ENCODE measurements at places on chromosomes 4 and X.

- peak; percentile 25 for DNase-seq
Observed at GRCh38 chrX:115462406-115462805, 98.6 kb upstream of the PLS3 start.

DNA sequence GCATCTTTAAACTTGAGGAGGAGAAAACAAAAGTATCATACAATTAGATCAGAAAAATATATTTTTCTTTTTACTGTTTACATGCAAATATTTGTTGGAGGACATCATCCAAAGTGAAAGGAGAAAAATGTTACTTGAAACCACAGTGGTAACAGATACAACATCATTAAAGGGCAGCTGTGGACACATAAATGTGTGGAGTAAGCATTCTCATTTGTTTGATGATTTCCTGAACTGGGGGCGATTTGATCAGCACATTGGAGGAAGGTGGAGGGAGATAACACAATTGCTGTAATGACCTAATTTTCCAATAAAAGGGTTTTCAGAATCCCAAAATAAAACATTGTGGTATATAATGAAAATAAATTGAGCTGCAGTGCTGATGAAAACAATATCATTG is 314.5 kb upstream of the HS3ST1 start:
- DNase-seq = no peak

DNA sequence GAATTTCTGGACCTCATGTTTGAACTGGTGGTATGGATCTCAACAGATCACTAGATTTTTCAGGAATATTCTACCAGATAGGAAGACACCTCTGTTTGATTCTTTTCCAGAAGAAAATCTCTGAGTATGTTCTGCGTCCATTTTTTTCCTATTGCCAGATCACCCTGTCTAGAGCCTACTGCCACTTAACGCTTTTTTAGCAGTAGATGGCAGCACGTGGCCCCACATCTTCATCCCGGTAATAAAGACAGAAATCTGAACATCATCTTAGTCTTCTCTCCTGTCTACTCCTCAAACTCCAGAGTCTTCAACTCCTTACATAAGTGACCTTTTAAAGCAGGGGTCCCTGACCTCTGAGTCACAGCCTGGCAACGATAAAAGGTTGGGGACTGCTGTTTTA is 184.7 kb downstream of the TMA16 start:
- DNase-seq = peak; percentile 32

DNA sequence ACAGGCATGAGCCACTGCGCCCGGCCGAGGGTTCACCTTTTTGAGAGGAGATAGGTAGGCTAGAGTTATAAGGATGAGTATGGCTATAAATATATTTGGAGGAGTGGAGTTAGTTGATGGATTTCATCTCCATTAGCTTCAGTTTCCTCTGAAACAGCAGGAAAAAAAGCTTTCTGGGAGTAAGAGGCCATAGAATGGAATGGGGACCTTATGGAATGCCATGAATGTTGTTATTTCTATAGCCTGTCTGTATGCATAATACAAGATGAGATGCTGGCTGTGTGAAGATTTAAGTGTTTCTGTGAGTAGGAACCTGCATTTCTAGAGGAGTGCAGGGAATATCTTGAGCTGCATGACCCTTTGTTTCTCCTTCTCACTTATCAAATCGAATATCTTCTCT is 114.9 kb upstream of the ARX start:
- DNase-seq = no peak

DNA sequence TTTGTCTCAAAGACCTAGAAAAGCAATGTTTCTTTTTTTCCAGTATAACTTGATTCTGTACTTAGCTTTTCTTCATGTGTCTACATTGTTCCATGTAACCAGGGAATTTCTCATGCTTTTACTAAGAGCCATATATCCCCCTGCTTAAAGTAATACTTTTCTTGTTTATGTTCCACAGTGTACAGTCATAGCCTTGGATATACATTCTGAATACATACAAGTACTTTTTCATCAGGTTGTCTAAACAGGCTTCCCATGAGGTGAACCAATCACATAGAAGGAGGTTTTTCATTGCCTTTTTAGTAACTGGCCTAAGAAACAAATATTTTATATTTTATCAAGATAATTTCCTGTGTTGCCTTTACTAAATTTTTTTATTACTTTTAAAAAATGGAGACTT is 52.8 kb downstream of the SLC2A9 start:
- no peak for DNase-seq

DNA sequence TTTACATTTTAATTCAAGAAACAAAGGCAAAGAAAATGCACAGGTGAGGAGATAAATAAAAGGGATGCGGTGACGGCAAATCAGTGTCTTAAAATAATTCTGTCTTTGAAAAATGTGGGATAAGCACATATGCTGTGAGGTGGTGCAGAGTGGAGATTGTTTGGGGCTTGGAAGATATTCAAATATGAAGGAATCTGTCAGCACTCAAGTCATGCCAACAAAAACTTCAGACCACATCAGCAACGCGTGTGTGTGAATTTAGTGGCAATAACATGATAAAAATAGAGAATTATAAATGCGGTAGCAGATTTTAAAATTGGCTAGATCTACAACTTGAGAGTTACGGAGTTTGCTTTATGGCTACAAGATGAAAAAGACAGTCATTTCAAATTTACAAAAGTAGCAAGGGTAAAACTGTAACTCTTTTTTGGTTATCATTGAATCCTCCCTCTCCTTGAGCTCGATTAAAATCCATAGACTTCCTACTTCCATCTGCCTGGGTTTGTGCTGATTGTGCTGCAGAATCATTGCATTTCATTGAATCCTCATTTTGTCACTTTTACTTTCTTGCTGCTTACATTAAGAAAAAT is 71.5 kb upstream of the VCX2 start:
- no peak for DNase-seq

DNA sequence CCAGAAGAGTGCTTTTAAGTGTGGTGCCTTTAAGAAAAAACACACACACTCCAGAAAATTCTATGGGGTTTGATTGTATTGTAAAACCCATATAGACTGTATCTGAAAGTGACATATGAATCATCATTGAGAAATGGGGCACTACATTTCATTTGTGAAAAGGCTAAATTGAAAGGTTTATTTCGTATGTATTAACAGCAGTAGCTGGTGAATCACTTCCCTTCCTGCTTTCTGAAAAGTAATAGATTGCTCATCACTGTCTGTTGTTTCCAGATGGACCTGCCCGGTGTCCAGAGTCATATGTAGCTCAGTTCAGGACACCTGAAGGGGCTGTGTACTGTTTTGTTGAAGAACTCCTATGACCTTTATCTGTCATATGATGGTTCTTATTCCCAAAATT is 28.1 kb upstream of the HPRT1 start:
- peak; percentile 66 for DNase-seq

GRCh38 chr4:112327965-112328733 is 31.0 kb downstream of the ALPK1 start:
- peak; percentile 43 for DNase-seq

DNA sequence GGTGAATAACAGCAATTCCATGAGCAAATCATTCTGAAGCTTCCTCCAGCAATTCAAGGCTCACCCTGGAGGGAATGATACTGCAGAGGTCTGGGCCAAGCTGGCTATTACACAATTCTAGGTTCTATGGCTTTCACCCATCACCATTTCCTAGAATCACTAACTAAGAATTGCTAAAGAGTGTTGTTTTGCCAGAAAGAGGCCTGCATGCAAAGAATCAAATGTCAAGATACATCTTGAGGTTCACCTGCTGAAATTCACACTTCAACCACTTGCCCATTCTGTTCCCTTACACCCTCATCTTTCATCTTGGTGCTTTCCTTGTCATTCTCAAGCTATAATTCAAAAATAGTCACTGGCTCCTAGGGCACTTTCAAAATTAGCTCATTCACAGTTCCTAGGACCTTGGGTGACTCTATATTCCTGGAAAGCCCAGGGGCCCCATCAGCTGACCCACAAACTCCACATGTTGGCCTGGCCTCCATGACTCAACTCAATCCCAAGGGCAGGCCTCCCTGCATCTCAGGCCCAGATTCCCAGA is 7.0 kb downstream of the APBB2 start:
- peak; percentile 15 for DNase-seq

DNA sequence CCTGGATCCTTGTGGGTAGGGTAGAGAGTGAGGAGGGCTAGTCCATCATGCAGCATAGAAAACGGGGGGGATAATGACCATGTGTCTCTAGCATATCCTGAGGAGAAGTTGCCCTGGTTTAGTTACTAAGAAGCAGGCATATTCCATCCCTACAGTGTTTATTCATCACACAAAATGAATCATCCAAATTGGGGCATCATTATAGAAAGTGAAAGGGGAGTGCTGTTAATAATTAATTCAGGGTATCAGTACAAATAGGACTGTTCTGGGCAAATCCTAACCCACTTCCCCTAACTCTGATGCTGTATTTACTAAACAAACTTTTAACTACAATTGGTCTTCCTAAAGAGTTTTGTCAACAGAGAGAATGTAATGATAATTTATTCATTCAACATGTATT is 281.1 kb upstream of the ARX start:
- no peak for DNase-seq

- no peak for DNase-seq
Observed at GRCh38 chr4:109665783-109666485, 37.3 kb downstream of the CASP6 start.

DNA sequence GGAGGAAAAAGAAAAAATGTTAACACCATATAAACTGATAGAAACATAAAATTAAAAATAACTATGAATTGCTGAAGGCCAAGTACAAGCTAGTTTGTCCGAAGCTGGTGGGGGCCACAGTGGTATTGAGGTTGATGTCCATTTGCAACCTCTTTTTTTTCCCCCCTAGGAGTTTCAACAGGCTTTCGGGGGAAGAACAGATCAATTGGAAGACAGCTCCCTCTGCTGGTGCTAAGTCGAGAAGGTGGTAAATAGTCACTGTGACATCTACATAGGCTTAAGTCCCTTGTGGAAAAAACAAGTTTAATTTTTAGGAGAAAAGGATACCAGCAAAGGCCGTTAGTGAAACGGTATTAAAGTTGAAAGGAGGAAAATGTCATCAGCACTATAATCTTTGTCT is 115.7 kb upstream of the ZXDA start:
- no peak for DNase-seq

DNA sequence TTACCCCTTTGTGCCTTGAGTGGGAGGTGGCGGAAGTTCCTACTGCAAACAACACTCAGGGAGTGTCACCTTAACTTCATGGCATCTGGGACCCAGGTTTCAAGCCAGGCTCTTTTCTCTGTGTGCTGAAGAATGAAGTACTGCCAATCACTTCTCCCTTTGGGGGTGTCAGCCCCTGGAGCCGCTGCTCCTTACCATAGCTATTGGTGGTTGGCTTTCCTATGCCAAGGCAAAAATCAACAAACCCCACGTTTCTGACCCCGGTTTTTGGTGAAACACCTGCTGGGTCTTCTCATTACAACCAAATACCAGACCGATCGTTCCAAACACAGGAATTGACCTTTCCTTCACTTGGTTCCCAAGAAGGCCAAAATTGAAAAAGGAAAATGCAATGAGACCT is 19.7 kb upstream of the SLC2A9 start:
- no peak for DNase-seq

DNA sequence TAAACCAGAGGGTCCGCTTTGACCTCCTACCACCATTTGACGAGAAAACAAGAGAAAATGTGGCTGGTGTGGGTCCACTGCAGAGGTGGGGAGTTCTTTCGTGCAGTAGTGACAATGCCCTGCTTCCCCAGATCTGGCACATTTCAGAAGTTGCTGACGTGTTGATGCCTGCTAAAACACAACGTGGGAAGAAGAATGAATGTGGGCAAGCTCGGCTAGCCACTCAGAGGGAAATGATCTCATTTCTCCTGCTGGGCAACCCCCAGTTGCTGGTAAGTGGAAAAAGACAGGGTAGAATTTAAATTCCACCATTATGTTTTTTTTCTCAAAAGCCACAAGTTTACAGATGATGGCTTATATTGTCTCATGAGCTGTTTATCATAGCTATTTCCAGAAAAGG is 77.9 kb downstream of the LUZP4 start:
- peak; percentile 52 for DNase-seq

DNA sequence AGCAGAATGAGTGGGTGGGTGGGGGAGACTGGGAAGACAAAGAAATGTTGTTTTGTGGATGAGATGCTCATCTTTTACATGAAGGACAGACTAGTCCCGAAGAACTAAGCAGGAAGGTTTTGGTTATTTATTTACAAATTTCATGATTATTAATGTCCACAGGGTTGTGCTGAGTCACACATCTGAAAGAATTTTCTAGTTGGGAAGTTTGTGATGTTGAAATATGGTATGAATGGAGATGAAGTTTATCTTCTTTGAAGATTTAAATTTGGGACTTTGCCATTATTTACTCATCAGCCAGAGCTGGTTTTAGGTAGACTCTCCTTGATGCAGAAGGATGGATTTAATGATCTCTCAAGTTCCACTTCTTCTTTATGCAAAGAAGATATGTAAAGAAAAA is 75.5 kb downstream of the MOSPD2 start:
- DNase-seq = no peak

GRCh38 chr4:103451341-103451740 is 253.2 kb upstream of the CENPE start:
- DNase-seq = no peak

DNA sequence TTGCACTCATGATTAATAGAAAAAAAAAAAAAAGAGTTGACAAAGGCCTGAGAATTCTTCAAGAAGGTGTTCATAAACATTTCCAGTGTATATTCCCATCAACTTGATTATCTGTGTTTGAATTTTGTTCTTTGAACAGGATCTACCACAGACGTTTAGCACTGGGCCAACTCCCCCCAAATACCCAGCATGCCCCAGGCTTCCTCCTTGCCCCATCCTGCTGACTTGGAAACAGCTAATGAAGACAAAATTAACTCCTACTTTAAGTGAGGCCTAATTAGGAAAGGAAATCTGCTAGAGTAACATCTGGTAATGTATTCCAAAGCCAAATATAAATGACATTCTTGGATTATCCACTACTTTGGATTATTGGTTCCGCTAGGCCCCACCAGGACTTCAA is 52.5 kb downstream of the PPARGC1A start:
- DNase-seq = no peak

DNA sequence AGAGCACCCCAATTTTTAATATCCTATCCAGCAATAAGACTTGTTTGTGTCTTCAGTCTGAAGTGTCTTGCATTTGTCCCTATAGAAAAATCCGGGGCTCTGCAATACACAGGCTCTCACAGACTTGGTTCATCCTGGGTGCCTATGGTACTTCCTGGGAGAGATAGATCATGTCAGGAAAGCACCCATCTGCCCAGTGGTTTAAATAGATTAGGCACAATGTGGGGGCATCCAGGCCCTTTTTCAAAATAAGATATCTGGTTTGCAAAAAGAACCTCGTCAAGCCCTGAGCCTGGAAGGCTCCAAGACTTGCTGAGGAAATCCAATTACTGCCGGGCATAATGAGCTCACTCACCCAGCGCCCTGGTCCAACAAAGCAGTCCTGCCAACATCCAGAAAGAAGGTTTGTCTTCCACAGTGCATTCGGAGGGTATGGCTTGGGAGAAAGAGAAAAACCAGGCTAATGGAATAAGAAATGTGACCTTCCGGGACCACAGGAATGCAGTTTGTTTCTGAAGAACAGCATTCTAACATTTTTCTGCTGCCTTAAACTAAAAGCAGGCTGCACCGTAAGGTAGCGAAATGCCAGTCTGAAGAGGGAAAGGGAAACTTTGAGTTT is 11.6 kb downstream of the JAKMIP1 start:
- no peak for DNase-seq

DNA sequence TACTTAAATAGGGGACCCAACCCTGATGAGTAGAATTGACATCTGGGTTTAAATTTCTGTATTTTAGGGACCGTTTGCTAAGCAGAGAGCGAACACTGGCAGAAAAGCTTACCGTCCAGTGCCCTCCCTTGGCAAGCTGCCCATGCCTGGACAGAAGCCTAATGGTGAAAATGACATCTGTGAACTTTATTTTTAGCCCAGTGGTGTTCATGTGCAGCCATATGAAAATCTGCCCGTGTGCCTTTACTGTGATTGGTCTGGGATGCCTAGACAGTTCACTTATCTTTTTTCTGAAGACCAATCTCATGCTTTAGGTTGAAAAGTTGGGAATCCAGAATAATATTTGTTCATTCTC is 1.1 kb downstream of the STBD1 start:
- DNase-seq = no peak

Data from fibroblast of skin of right biceps (primary cell).